ENCODE measurements at places on chromosomes 12 and 14.

GRCh38 chr12:67331123-67331522 is 62.0 kb downstream of the CAND1 start:
- no peak for ATAC-seq

DNA sequence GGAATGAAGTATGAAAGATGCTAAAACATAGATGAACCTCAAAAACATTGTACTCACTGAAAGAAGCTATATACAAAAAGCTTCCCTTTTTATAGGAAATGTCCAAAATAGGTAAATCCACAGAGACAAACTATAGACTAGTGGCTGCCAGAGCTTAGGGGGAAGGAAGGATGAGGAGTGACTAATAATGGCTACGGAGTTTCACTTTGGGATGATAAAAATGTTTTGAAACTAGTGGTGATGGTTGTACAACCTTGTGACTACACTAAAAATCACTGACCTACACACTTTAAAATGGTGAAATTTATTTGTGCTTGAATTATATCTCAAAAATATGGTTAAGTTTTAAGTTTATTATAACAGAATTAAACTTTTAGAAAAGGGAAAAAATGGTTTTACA is 37.1 kb upstream of the AMN1 start:
- no peak for ATAC-seq

DNA sequence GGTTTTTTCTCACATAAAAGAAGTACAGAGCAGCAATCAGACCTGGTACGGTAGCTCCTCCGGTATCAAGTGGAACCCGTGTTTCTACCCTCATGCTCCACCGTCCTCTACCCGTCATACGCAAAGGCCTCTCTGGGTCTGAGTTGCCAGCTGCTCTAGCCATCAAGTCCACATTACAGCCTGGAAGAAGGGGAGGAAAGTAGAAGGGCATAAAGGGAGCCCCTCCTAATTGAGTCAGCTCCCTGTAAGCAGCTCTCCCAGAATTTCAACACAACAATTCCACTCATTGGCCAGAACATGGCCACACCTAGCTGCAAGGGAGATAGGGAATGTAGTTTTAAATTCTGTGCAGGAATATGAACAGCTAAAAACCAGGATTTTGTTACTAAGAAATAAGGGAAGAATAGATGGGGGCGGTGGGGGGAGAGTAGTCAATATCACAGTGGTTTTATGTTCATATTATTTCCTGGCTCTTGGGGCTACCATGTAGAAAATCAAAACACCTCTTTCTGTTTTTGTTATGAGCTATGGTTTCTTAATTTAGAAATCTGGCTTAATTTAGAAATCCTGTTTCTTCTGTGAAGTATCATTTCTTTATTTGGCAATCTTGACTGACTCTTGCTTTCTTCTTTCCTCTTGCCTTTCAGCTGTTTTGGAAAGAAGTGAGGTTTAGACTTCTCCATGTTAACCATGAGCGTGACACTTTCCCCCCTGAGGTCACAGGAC is 103.9 kb downstream of the AKAP6 start:
- ATAC-seq = no peak

DNA sequence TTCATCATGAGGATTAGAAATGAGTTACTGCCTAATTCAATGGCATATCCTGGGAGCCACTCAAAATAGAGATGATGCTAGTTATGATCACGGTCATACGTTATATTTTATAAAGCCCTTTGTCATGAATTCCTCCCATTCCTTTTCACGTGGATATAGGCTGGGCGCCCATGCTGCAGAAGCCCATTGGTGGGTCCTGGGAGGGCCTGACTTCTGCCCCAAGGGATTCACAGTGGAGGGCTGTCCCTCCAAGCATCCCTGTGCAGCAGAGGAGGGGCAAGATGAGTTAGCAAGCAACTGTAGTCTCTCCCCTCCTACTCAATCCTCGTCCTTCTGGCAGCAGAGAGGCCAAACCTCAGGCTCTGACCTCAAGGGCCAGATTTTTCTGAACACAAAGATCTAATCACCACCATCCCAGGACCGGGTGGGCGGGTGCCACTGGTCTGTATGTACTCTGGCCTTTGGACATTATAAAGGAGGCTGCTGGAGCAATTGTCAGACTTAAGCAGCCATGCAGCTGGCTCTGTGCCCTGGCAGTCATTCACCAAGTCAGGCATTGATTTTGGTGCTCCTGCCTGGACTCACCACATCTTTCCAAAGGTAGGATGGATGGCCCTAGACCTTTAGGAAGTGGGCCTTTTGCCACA is 8.6 kb downstream of the GLTP start:
- no peak for ATAC-seq

GRCh38 chr14:81834308-81834707 is 300.7 kb upstream of the SEL1L start:
- ATAC-seq = no peak

DNA sequence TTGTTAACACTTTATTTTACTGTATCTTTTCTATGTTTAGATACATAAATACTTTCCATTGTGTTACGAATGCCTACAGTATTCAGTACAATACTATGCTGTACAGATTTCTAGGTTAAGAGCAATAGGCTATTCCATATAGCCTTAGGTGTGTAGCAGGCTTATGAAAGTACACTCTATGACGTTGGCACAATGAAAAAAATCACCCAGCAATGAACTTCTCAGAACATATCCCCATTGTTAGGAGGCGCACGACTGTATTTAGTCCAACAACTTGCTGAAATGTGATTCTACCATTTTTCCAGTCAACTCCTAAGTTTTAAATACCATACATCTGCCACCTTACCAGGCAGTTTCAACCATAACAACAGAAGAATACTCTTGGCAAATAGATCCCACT is 1.8 kb downstream of the PARP11 start:
- no peak for ATAC-seq

DNA sequence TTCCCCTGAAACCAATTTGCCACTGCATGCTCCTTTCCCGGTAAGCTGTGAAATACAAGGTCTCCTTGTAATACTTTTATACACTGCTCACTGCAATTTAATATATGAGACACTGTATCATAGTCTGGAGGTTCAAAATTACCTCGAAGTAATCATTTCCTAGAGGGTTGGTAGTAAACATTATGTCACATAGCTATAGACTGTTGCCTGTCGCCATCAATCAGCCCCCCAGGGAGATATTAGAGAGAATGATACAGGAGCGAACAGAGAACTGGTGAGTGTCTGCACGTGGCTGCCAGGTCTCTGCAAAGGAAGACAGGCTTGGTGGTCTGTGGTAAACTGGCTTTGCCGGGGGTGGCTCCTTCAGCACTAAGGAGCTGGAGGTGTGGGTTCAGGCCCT is 165.5 kb upstream of the WSCD2 start:
- ATAC-seq = no peak

DNA sequence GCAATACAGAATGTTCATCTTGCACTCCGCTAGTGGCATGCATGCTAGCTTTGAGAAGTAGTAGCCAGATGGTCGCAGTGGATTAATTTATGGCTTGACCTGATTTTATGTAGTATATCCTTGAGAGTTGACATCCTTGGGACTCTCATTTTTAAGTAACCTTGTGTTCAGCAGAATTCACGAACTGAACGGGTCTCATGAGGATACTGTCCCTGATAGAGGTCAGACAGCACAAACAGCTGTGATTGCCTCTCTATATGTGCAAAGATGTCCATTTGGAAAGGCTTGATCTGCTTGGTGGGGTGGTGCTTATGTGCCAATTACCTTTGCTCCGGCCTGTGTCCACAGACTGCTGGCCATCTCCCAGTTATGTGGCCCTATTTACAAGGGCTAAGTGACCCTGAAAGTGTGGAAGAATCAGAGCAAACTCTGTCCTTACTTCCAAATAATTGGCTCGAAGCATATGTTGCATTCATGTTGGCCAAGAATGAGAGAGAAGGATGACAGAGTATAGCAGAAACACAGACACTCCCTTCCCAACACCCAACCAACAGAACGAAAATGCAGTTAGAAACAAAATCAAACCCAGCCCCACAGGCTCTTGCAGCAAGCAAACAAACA is 167.1 kb downstream of the CRADD start:
- no peak for ATAC-seq

GRCh38 chr14:61403411-61403810 is 82.0 kb downstream of the PRKCH start:
- peak; percentile 63 for ATAC-seq

GRCh38 chr14:91413547-91414474 is 3.8 kb downstream of the CCDC88C start:
- no peak for ATAC-seq

DNA sequence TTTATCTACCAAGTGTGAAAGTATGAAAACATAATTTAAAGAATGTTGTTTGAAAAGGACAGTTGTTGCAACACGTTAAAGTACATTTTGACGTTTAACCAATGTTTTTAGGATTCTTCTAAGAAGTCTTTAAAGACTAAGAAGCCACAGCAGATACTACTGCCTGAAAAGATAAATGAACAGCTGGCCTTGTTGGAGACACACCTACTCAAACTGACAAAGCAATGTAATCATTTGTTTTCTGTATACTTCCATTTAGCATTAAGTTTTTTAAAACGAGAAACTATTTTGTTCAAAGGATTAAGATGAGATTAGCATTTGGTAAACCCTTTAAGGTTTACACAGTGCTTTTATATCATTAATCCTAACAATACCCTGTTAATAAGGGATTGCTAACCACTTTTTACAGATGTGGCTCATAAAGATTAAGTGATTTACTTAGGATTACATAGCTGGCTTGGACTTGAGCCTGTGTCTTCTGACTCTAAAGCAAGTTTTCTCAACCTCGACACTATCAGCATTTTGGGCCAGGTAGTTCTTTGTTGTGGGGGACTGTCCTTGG is 134.4 kb downstream of the CFAP54 start:
- ATAC-seq = no peak

GRCh38 chr14:105710119-105711043 is 184.0 kb downstream of the TMEM121 start:
- no peak for ATAC-seq

Measured in activated CD4-positive, CD25-positive, alpha-beta regulatory T cell treated with anti-CD3 and anti-CD28 coated beads, Interleukin-2, amount 50 U/mL, for 24 hours (primary cell).